ENCODE measurements at places on chromosomes 12 and 14.

GRCh38 chr12:26809611-26810285, 23.2 kb downstream of the ITPR2 start:
- no peak for DNase-seq

DNA sequence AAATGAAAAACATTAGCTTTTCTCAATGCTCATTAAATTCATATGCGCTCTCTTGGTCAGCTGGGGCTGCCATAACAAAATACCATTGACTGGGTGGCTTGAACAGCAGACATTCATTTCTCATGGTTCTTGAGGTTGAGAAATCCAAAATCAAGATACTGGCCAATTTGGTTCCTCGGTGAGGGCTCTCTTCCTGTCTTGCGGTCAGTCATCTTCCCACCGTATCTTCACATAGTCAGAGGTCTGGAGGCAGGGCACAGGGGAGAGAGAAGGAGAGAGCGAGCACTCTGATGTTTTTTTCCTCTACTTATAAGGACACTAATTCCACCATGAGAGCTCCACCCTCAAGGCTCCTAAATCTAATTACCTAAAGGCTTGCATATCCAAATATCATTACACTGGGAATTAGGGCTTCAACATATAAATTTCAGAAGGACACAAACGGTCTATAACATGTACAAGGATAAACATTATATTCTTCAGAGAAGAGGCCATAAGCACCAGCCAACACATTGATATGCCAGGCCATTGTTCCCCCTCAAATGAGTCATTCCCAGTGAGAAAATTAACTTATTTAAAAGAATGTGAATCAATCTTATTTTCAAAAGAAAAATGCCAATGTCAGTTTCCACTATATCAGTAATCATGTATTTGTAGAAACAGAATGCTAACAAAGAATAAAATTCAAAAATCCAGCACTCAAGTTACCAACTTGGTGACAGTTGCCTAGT, 152.2 kb downstream of the BTG1 start:
- no peak for DNase-seq

DNA sequence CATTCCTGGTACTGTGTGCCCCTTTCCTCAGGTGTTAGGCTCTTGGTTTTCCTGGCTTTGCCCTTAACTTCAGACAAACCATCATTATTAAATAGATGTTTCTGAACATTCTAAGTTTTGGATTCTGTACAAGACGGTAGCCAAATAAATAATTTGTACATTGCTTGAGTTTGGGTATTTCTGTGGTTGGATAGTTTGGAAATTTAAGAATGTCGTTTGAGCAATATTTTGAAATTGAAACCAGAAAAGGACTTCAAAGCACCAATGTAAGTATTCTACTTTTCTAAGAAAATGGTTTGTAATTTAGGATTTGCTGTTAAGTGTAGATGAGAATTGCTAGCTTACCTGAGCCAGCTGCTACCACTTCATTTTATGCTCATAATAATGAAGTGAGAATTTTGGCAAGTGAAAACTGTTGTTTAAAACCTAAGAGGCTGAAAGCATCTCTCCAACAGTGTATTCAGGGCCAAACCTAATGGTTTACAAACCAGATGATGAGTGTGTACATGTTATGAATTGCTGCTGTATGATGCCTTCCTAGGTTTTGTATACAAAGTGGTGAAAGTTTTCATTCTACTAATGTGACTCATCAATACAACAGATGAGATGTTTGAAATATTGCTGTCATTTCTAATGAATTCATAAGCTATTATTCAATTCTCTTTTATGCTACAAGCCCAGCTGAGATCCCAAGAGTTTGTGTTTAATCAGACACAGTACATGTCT, 181.5 kb upstream of the PRKD1 start:
- no peak for DNase-seq

GRCh38 chr12:51393676-51394545, 2.7 kb upstream of the GALNT6 start:
- DNase-seq, result no peak

DNA sequence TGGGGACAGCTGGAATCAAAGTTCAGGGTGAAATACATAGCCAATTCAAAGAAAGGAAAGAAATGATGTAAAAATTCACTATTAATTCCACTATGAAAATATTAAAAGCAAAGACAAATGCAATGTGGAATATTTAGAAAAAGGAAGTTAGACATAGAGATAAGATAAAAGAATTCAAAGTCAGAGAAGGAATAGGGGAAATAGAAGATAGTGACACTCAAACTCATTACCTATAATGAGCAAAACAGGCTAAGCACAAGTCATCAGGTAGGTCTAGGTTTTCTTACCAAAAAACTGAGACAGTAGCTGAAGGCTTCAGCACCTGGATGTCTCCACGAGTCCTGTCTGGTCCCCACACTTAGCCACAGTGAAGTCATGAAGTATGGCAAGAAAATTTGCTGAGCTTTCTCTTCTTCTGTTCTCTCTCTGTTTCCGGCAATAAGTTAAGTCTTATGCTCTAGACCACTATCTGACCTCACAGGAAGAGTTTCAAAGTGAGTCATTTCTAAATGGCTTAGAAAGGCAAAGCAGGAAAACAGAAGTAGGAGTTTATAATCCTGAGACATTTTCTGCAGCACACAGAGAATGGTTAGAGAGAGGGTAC, at the start of gene C3AR1:
Gene C3AR1 (minus strand): TSS at position 369 of the 604 bp plus-strand sequence. CDS start 6,174 bp downstream, outside the sequence.
- DNase-seq, result no peak

- no peak for DNase-seq
Measured at GRCh38 chr12:44127966-44128710, 292.3 kb downstream of the TMEM117 start.

DNA sequence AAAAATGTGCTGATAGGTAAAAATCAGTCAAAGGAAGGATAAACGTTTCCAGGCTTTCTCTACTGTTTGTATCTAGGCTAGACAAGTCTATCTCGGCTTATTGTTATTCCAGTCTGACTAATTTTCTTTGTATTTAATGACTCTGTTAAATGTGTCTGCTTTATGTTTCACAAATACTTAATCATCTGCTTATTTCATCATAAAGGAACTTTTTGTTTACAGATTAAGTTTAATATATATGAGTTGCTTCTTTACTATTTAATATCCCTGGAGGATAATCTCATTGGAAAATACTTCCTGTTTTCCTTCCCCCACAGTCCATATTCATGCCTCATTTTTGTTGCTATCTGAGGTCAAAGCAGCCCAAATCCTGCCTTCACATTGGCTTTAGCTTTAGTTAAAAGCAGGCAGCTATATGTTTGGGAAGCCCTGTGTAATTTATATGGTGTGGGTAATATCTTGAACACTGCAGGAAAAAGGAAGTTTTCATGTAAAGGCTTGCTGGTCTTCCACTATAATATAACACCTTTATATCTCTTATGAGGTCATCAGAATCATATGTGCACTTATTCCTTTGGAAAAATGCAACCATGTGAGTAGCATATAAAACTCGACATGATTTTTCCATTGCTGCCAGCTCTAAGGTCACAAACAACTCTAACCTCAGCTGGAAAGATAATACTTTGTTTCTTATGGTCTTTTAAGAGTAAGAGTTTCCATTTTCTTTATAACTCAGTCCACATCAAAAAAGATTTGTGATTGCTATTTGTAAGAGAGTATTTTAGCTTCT, 76.8 kb downstream of the ALX1 start:
- no peak for DNase-seq

DNA sequence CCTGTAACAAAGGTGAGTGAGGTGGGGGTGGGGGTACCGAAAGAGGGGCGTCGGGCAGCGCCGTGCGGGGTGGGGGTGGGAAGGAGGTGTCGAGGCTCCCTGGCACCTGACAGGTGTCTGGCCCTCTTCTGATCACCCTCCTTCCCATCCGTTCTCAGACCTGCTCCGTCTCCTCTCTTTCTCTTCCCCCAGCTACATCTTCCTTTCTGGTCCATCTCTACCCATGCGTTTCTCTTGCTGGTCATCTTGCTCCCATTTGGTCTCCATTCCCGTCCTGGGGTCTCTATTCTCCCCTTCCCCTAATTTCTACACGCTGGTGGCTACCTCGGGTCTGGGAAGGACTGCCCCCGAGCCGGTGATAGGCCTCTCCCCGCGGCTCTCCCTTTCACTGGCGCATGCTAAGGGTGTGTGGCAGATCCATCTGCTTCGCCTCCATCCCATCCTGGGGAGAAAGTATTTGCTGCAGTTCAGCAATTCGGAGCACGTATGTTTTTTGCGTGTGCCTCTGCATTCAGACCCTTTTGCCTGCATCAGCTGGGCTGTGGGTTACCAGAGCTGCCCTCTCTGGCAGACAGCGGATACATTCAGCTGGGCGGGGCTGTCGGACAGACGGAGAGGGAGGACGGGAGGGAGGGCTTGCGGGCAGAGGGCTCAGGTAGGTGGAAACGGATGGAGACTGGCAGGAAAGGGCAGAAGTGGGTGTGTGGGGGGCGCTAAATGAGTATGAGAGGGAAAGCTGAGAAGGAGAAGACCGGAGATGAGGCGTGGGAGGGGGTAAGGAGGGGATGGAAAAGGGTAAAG, 730 bp downstream of the CLSTN3 start:
- peak; percentile 88 for DNase-seq

GRCh38 chr14:88518592-88519512, 36.0 kb downstream of the PTPN21 start:
- no peak for DNase-seq

- no peak for DNase-seq
Measured at GRCh38 chr12:50988051-50988450, 35.7 kb downstream of the HIGD1C start.

- DNase-seq, result peak; percentile 33
Measured at GRCh38 chr14:58812050-58812910, 174.5 kb downstream of the DACT1 start.

- DNase-seq, result no peak
Measured at GRCh38 chr12:14844401-14844800, 1.1 kb upstream of the ART4 start.

GRCh38 chr12:6967651-6968100, 2.8 kb downstream of the PHB2 start:
- DNase-seq, result no peak

- no peak for DNase-seq
Measured at GRCh38 chr14:65606460-65606859, 193.9 kb downstream of the FUT8 start.

- no peak for DNase-seq
Measured at GRCh38 chr12:130961921-130962451, 8.3 kb downstream of the ADGRD1 start.

Measured in NCI-H146 (cell line).